ENCODE measurements at places on chromosomes 5 and 9.

DNA sequence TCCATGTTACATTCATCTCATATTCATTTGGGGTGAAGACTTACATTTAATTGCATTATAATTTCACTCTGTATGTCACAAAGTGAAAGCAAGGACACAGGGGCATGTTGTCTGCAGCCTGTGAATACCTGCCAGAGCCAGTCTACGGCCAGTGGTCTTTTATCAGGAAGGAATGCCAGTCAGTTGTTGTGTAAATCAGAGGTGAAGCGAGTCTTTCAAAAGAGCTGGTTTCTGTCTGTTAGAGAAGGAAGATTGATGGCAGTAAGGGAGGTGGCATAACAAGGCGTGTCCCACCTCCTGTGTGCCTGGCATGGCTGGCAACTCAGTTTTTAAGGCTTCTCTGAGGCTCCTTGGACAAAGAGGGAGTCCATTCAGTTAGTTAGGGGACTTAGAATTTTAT lies 18.1 kb upstream of the SYK start:
- no peak for DNase-seq

DNA sequence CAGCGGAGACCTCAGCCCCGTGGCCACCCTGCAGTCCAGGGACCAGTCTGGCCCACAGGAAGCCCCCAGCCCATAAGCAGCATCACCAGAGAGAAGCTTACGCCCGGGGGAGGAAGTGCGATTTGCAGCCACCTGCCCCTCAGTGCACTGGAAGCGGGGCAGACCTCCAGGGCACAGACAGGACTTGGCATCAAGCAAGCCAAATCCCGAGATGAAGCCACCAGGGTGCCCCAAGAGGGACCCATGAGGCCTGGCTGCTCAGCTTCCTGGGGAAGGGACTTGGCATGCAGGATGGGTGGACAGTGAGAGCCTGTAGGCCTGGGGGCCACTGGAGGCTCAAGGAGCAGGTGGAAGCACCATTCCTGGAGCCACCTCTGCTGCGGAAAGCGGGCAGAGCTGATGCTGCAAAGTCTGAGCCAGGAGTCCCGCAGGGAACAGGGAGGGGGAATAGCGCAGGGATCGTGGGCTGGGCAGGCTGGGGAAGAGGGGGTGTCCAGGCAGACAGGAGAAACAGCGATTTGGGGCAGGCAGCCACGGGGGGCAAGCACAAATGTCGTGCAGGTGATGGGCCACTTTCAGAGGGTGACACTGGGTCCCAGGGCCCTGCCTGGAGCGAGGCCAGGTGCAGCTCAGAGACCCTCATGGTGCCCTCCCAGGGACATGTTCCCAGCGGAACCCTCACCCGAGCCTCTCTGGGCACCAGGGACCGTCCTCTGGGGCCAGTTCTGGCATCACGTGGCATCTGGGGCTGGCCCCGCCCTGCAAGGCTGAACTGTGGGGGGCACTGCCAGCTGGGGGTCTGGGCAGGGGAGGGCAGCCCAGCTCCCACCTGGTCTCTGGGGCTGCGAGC lies 3.2 kb downstream of the LRRC26 start:
- no peak for DNase-seq

- no peak for DNase-seq
These were observed 53.9 kb downstream of the SGCD start for GRCh38 chr5:156380848-156381247.

- no peak for DNase-seq
These were observed 6.2 kb downstream of the KCNV2 start for GRCh38 chr9:2723376-2724065.

GRCh38 chr9:69572611-69573010 lies 99.6 kb downstream of the APBA1 start:
- no peak for DNase-seq
